NCI-H69 (cell line): ENCODE measurements at places on chromosomes 3 and 15.

DNA sequence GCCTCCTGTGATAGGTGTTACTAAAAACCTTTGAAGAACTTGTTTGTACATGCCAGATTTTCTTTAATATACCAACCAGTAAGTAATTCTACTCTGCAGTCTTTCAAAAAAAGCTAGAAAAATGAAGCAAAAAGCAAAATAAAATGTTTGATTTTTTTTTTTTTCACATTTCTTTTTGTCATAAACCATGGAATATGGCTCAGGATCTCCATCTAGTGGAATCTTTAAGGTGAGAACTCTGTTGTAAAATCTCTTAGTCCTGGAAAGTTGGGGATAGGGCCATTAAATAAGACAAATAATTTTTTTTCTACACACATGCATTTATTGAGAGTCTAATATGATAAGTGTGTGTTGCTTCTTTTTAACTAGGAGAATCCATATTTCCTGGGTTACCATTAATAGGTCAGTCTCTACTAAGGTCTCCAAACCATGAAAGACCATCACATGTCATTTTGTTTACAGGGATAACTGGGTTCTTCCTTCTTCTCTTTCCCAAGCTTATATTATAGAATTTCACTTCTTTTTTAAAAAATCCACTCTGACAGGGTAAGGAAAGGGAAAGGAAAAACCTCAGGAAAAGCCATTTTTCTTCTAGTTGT, 84.6 kb downstream of the SLC9A9 start:
- DNase-seq = peak; percentile 3

- no peak for DNase-seq
Observed at GRCh38 chr3:15933439-15934139, 135.8 kb upstream of the ANKRD28 start.

DNA sequence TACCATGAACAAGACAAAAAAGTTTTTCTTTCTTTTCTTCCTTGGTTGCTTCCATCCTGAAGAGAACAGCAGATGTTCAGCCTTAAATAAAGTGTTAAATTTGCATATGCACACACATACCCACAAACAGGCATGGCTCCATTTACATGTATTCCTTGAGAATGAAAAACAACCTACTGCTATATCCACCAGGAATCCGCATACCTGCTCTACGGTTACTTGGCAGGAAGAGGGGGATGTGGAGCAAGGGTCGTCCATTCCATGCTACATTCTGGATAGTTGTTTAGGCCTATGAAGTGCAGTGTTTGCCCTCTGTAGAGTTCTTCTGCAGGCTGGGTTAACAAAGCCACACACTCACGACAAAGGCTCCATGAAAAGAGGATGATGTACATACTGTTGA, 322.8 kb downstream of the KCNH8 start:
- no peak for DNase-seq

DNA sequence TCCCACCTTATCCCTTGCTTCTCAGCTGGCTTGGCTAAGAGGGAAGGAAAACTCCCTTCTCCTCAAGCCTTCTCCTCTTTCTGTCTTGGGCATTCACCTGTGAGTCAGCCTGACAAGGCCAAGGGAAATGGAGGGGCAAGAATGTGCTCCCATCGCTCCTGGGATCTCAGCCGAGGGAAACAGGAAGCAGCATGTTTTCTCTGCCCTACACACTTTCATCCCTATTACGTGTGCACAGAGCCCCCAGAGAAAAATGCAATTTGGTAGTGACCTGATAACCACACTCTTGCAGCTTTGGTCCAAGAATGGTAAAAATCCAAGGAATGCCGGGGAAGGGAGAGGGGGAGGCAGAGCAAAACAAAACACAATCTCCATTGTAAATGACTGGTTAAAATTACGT, 32.9 kb upstream of the MTMR10 start:
- DNase-seq = no peak

GRCh38 chr3:134486577-134487041, 752 bp downstream of the CEP63 start:
- peak; percentile 68 for DNase-seq

- DNase-seq = no peak
Observed at GRCh38 chr15:89030311-89030710, 57.9 kb upstream of the ABHD2 start.

DNA sequence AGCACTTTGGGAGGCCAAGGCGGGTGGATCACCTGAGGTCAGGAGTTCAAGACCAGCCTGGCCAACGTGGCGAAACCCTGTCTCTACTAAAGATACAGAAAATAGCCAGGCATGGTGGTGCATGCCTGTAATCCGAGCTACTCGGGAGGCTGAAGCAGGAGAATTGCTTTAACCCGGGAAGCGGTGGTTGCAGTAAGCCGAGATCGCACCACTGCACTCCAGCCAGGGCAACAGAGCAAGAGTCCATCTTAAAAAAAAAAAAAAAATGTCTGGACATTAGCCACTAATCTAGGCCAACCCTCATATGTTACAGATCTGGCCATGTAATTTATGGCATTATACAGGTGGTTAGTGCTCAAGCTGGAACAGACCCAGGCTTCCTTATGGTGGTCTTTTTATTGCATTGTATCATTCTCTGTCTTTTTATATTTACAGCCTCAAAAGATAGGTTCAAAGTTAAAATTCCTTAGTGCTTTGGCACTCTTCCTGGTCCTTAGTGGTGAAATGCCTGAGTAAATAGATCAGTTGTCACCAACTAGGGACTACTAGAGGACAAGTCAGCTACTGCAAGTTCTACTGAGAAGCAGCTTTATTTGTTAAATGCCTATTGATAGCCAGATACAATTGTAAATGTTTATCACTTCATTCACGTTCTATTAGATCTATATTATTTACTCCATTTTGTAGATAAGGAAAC, 16.0 kb downstream of the STARD9 start:
- DNase-seq = peak; percentile 16
